ENCODE measurements at places on chromosomes 12 and 14.

- DNase-seq, result no peak
Observed at GRCh38 chr12:4120316-4120917, 153.1 kb upstream of the CCND2 start.

GRCh38 chr12:10551375-10551774 lies 45.7 kb downstream of the EIF2S3B start:
- no peak for DNase-seq

GRCh38 chr12:108835860-108836634 lies 21.3 kb downstream of the SSH1 start:
- no peak for DNase-seq

- no peak for DNase-seq
Observed at GRCh38 chr12:82942521-82942920, 255.8 kb downstream of the TMTC2 start.

DNA sequence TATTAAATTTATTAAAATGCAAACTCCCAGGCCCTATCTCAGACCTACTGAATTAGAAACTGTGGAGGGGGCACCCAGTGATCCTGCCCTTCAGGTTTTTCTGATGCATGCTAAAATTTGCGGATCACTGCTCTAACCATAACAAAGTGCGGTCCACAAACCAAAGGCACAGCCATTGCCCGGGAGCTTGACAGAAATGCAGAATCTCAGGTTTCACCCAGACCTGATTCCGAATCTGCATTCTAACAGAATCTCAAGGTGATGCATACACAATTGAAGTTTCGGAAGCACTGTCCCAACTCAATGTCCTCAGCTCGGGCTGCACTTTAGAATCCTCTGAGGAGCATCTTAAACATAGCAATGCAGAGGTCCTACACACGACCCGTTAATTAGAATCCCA lies 46.0 kb downstream of the ZFYVE1 start:
- no peak for DNase-seq

DNA sequence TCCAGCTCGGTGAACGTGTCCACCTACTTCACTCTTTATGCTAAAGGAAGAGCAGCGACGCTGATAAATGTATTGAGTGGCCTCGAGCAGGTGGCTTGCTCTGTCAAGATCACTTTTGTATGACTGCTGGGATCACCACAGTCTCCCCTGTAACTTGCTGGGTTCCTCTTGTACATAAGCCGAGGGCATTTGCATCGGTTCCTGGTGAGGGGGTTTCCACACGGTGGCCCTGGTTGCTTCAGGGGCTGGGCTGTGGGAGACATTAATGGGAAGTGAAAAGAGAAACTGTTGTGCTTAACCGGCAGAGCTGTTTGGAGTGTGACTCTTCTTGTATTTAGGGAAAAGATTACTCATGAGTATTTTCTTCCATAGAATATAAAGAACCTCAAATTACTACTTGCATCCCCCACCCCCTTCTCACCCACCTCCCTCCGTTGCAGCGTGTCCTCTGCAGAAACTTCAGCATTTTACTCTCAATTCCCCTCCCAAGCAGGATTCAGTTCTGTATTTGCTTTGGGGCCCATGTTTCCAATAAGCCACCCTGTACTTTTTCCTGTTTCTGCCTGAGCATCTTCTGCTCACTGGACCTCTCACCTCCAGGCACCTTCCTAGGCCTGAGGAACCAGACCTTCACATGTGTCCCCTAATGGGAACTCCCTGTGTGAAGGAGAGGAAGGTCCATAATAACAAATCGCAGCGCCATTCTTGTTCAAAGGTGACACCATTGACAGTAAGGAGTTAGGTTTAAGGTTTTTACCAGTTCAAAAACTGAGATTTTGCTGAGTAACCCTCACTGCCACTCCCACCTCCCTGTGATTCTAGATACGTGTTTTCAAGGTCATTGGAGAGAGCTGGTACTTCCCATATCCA lies 187.0 kb downstream of the ETV6 start:
- no peak for DNase-seq

- no peak for DNase-seq
Observed at GRCh38 chr14:24052656-24053547, 1.1 kb downstream of the CARMIL3 start.

- no peak for DNase-seq
Observed at GRCh38 chr12:105946493-105946901, 192.3 kb downstream of the NUAK1 start.

DNA sequence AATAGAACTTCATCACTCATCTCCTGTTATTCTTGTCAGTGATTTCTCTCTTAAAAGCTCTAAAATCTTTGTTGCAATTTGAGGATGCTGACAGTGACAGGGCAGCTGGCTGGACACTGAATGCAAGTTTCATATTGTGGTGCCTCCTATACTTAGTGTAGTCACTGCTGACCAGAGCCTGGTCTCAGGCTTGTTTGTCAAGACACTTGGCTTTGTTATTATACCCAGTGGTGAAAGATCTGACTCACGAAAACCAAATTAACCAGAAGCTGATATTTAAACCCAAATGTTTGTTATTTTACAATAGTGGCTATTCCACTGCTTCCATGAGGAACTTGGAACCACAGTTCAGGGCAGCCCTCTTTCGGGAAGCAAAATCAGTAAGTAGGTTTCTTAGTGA lies 42.8 kb downstream of the RPGRIP1 start:
- DNase-seq, result no peak

DNA sequence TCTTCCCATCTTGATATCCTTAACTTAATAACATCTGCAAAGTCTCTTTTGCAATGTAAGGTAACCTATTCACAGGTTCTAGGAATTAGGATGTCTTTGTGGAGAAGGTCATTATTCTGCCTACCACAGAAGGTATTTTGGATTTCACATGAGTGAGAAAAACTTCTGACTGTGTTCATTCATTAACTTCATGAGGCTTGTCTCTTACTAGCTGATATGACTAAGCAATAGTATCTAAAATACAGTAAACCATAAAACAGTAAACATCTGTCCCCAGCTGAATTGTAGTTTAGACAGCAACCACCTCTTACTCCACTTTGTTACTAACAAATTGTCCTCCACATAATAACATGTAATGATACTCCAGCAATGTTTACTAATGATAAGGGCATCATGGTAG lies 198.1 kb downstream of the SEC23A start:
- no peak for DNase-seq

GRCh38 chr12:120067901-120068300 lies 48.7 kb downstream of the RAB35 start:
- DNase-seq, result no peak

DNA sequence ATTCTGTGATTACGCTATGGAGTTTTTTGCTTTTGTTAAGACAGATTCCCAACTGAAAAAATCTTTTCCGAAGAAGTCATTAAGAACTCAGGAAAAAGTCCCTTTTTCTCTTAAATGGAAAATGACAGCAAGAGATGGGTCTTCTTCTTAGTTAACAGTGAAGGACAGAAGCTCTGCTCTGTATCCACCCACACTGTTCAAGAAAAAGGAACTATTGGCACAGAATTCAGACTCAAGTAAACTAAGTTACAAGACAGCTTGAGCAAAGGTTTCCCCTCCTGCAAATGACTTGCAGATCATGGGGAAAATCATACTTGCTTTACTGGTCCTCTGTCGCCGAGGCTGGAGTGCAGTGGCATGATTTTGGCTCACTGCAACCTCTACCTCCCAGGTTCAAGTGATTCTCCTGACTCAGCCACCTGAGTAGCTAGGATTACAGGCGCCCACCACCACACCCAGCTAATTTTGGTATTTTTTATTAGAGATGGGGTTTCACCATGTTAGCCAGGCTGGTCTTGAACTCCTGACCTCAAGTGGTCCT lies 137.1 kb upstream of the AEBP2 start:
- DNase-seq, result no peak

DNA sequence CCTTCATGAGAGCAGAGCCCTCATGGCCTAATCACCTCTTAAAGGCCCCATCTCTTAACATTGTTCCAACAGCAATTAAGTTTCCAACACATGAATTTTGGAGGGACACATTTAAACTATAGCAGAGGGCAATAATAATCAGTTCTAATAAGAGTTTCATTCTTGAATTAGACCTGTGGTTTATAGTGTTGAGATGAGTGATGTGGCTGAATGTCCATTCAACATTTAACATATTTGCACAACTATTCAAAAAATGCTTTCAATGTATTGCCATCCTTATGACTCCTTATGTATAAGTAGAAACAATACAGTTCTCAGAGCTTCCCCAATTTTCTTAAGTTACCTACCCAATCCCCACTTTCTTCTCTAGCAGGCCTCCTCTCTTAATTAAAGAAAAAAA lies 21.5 kb downstream of the KLHL28 start:
- no peak for DNase-seq

DNA sequence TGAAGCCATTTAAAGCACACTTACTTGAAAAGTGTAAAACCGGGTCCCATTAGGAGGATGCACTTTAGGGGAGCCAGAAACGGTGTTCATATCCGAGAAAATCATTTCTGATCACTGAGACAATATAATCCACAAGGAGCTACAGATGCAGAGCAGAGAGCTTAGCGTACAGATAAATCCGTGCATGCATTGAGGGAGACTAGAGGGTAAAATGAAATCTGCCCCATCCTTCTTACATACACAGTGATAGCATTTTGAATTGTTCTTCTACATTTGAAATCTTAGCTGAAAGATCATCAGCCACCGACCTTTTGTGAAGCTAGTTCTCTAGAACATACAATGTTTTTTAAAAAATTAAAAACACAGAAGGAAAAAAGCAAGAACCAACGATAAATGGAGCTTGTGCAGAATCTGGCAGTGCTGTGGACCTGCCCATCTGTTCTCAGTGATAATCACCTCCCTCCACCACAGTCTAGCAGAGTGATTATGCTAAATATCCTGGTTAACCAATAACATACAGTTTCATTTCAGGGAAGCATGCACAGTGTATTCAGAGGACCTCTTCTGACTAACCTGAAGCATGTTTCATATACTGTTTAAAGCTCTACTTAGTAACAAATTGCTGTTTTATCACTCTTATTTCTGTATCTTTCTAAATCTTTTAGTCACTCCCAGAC lies 161.1 kb downstream of the PPFIA2 start:
- no peak for DNase-seq

- DNase-seq, result no peak
Observed at GRCh38 chr14:85921241-85921640, 391.3 kb downstream of the FLRT2 start.

DNA sequence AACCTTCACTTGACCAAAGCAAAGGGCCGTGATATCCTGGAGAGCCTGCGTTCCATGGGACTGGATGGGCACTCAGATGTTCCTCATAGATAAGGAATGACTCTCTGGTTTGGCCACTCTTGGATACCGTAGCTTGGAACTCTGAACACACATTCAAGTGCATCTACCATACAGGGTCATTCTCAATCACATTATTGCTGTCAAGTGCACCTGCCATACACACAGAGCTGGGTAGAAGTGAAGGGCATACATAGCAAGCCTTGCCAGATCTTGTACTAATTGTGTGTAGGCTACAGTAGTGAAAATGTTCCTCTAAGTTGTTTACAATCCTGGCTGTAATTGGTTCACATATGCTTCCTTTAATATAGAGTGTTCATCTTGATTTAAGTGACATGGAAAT lies 58.3 kb downstream of the PELI2 start:
- DNase-seq, result no peak

DNA sequence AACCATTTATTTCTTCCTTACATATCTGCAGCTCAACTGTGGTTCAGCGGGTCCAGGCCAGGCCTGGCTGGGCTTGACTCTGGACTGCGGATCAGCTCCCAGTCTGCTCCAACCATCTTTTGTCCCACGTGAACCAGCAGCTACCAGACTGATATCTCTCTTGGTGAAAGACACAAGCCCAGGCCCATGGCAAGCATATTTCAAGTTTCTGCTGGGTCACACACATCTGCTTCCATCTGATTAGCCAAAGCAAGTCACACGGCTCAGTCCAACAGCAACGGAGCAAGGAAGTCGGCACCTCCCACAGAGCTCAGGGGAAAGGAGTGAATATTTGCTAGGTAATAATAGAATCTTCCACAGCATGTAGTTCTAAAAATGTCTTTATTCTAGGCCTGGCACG lies 24.7 kb upstream of the MARK3 start:
- DNase-seq, result no peak

GRCh38 chr14:91396959-91397815 lies 20.4 kb downstream of the CCDC88C start:
- no peak for DNase-seq

- no peak for DNase-seq
Observed at GRCh38 chr14:103122947-103123633, at the start of gene TNFAIP2. TNFAIP2 (plus strand) TSS chr14:103123461; CDS start chr14:103126458, 2,997 bp downstream.

- DNase-seq, result no peak
Observed at GRCh38 chr14:99479160-99479905, 1.3 kb downstream of the SETD3 start.

Measured in cerebellar nuclear complex (tissue), 1 donor.